Nephron progenitor cell (in vitro differentiated cells): ENCODE measurements at places on chromosomes 4 and X.

DNA sequence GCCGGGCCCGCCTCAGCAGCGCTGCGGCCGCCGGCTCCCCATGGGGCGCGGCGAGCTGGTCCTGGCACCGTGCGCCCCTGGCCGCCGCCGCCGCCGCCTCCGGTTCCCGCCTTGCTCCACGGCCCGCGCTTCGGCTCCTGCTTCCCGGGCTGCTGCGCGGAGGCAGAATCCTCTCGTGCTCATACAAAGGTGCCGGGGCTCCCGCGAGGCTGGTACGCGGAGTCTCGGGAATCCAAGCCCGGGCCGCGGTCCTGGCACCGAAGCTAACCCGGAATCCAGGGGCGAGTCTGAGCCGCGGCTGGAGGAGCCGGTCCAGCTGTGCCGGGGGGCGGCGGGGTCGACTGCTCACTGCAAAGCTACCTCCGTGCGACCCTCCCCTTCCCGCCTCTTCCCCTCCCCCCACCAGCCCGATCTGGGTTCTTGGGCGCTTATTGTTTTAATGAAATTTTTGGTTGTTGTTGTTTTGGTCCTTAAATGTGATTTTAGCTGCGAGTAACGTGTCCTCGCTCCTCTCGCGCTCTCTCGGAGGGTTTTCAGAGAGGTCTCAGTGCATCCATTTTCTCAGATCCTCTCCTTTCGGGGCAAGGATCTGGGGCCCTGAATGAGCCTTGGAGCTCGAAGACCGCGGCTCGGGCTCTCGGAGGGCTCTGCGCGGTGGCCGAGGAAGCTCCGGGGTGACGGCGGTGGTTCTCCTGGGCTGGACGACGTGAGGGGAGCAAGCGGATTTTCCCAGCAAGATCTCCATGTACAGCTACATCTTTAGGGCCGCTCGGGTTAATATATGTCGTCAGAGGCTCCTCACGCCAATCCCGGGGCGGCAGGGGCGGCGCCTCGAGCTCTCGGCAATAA is at the start of gene HAND2:
TSS of gene HAND2 (minus strand) at position 753 of the 849 bp plus-strand sequence. CDS start 940 bp downstream, outside the sequence.
- peak; percentile 57 for DNase-seq

- DNase-seq = peak; percentile 21
Observed at GRCh38 chr4:109301651-109302360, 652 bp downstream of the COL25A1 start.

GRCh38 chrX:128287693-128288092 is 235.5 kb upstream of the ACTRT1 start:
- no peak for DNase-seq

GRCh38 chrX:17361620-17362019 is 13.4 kb upstream of the NHS start:
- DNase-seq = peak; percentile 53

GRCh38 chr4:26751004-26751403 is 109.6 kb upstream of the STIM2 start:
- DNase-seq = no peak

DNA sequence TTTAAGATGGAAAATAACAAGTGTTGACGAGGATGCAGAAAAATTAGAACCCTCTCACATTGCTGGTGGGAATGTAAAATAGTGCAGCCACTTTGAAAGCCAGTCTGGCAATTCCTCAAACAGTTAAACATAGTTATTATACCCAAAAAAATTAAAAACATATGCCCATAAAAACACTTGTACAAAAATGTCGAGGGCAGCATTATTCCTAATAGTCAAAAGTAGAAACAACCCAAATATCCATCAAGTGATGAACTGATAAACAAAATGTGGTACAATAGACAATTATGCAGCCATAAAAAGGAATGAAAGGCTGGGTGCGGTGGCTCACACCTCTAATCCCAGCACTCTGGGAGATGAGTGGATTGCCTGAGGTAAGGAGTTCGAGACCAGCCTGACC is 6.3 kb downstream of the IDS start:
- DNase-seq = no peak

- no peak for DNase-seq
Observed at GRCh38 chr4:124505211-124505610, 207.3 kb downstream of the ANKRD50 start.

DNA sequence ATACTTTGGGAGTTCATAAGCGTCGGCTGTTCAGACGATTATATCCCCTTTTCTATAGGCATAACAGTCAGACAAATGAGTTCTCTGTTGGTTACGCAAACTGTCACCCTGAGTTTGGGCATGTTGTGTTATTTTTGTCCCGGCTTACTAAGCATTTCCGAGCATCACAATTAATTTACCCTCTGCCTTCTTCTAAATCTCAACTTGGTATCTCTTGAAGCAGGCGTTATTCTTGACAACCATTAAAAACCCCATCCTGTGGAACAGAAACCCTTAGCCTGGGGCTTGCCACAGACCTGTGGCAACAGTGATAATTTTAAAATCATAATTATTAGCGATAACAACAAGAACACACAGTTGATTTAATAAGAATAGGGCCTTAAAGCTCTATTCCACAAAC is 558.7 kb downstream of the INPP4B start:
- no peak for DNase-seq

DNA sequence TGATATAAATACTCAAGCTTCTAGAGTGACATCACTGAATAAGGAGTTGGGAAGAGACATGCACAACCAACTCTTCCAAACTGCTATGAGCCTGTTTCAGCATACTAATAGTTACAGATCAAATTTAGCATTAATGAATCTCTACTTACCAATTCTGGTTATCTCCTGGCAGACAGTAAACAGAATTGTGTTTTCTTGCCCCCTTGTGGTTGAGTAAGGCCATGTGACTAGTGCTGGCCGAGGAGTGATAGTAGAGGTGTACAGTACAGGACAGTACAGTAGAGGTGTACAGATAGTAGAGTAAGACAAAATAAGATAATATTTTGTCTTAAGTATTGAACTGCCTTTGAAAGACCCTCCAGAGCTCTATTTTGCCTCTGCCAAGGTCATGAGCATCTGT is 681.4 kb downstream of the GABRG1 start:
- DNase-seq = peak; percentile 8

- no peak for DNase-seq
Observed at GRCh38 chrX:68254738-68255645, 178.3 kb downstream of the OPHN1 start.

DNA sequence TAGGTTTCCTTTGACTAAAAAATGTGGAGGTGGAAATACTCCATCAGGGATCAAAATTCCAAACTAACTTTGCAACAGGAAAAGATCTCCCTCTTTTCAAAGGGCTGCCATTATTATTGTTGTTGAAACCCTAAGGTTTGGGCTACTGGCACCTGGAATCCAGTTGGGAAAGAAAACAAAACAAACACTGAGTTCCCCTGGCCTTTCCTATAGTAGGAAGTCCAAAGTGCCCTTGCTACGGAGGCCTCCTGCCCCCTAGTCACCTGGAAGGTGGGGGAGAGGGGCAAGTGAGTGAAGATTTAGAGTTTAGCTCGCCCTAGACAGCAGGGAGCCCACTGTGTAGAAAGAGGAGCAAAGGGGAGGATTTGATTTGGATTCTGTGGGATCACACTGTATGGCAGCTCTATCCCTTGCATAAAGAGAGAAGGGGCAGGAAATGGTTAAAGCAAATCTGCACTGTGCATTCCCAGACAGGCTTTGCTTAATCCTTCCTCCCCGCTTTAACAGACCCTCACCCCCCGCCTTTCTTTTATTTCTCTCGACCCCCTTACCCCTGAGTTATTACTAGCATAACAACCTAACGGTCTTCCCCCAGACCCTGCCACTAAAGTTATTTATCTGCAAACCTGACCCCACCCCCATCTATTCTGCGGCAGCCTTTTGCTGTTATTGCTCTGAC is 627 bp upstream of the FAT4 start:
- peak; percentile 7 for DNase-seq

DNA sequence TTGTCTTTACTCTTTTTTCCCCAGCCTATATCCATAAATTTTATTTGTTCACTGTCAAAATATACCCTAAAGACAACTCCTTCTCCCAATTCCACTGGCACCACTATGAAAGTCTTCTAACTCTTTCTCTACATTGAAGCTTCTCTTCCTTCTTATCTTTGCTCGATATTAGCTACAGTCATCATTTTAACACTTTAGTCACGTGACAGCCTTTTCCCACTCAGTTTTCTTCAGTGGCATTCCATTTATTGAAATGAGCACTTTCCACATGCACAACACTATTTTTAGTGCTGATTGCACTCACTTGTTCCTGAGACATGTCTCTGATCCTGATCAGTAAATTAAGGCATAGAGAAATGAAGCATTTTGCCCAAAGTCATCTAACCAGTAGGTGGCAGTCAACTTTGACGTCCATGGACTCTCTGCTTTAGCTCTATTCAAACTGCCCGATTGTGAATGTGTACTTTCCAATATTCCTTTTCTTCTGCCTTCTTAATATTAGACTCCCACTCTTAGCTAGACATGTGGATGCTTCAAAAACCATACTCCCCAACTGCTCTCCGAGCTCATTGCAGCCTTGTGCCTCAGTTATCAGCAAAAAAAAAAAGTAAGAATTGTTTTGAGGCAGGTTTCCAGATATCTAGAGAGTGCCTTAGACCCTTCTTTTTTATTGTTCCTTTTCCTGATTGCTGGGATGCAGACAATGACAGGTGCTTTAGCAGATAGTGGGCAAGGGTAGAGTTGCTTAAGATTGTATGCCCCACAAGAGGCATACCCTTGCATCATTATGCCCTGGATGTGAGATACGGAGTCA is 394.4 kb upstream of the ADGRL3 start:
- peak; percentile 11 for DNase-seq
